ENCODE measurements at places on chromosomes 1 and 21.

GRCh38 chr1:164803366-164803765, 244.4 kb downstream of the PBX1 start:
- no peak for DNase-seq

- no peak for DNase-seq
Measured at GRCh38 chr1:90154711-90155110, 159.8 kb downstream of the ZNF326 start.

DNA sequence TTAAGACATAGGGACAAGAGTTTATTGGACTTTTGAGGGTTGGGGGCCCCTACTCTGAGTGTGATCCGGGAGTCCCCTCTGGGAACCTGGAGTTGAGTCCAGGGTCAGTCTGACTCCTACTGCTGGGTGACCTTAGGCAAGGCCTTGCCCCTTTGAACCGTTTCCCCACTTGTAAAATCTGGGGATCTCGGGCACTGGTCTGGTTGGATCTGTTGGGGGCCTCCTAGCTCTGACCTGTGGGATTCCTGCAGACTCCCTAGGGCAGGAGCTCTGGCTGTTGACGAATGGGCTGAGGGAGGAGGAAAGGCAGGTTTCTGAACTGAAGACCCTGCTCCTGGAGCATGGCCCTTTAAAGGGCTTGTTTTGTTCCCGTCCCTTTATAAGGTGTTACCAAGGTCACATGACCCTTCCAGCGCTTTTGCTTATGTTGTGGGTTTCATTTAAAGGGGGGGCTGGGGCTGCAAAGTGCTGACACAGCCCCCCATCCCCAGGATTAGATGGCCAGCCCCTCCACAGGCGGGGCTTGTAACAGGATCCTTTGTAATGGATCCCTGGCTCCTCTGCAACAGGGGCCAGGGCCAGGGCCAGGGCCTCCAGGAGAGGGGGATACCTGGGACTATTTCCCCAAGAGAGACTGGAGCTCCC, 50.7 kb downstream of the YARS1 start:
- DNase-seq, result no peak

DNA sequence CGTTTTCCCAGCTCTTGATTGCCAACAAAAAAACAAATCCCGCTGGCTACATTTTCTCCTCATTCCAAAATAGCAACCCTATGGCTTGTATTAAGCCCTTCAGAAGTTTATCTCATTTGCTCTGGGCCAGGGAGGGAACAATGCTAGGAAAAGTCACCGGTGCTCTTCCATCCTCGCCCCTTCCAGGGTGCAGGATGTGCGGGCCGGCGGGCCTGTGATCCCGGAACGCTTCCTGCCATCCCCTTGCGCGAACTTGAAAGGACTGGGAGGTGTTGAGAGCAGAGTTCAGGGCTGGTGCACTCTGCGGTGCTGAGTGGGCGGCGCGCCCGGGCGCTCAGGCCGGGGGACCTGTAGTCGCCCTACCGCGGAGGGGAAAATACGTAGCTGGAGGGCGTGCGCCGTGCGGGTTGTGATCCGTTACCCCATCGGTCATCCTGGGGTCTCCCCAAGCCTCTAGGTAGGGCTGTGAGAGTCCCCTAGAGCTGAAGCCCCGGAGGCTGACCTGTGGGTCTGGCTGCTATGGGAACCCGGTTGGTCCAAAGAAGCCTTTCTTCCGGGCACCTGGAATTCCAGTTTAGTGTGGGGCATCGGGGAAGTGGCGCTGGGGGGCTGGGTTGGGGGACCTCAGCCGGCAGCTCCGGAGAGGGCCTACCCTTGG, 13.1 kb downstream of the NR5A2 start:
- DNase-seq, result no peak

GRCh38 chr1:3265835-3266805, 188.3 kb upstream of the ARHGEF16 start:
- DNase-seq, result no peak

GRCh38 chr21:37337831-37338230, 28.7 kb upstream of the DYRK1A start:
- no peak for DNase-seq

DNA sequence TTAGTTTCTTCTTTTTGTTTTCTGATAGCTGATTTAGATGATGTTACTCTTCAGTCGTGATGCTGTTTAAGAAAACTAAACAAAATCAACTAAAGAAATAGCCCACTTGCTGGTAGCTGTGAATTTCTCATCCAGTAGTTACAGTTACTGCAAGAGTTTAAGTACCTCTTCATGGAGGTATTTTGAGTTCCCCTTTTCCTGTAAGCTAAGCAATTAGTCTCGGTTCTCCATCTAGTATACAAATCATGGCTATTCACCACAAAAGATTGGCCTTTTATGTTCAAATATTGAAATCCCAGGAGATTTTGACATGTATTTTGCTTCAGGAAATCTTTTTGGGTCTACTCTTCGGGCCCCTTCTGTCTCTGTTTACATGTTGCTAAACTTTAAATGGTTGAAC, 31.1 kb downstream of the HUNK start:
- no peak for DNase-seq

GRCh38 chr1:116755681-116756080, 1.5 kb downstream of the CD2 start:
- DNase-seq, result no peak

DNA sequence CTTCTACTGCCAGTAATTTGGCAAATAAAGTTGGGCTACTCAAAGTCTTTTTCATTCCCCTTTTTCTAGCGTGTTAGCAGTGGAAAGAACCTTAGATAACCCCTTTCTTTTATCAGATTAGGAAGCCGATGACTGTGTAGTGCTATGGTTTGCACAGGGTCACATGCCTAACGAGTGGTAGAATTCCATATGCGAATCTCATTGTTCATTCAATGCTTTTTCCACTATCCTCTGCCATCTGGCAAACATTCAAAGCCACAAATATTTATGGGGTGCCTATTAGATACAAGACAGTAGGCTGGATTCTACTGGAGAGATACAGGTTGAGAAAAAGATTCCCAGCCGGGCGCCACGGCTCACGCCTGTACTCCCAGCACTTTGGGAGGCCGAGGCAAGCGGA, 14.9 kb upstream of the IER5 start:
- no peak for DNase-seq

- DNase-seq, result no peak
Measured at GRCh38 chr1:211343607-211344006, 17.0 kb downstream of the TRAF5 start.

GRCh38 chr1:22373252-22373651, 78.4 kb upstream of the ZBTB40 start:
- no peak for DNase-seq

GRCh38 chr1:248862695-248862997, 3.8 kb upstream of the ZNF692 start:
- no peak for DNase-seq

Measured in activated naive CD4-positive, alpha-beta T cell (primary cell).